ENCODE measurements at places on chromosomes 4 and X.
A peak's percentile ranks its signal among the peaks of the same experiment; 100 is the strongest.

GRCh38 chr4:185018834-185019455, 655 bp downstream of the HELT start:
- no peak for DNase-seq

DNA sequence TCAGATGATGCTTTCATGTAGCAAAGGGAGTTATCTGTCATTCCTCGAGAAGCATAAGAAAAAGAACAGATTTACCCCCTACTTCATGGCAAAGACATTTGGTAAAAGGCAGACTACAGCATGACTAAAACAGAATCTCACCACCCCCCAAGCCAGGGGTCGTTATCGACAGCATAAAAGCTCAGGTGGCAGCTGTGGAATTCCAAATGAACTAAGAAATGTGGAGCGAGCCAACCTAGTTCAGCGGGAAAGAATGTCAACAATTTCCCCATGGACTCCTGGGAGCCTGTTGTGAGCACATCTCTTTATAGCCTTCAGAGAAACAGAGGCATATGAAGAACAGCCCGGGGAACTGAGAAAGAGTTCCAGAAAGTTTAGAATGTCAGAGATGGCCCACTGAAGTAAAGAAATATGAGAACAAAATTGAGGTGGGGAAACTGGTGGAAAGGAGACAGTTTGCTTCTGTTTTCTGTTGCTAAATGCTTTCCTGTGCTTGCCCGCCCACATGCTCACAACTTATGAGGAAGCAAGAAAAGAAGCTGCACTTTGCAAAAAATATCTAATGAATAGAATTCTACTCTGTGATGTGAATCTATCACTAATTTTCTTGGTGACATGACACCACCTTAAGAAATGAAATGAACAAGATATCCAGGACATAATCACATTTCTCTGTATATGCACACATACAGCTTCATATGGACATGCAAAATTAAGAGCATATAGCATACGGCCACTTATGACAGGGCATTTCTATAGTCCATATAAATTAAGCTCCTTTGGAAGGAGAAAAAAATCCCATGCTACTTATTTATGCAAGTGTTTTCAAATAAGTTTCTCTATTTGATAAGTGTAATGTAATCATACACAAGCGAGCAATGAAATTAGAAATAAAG, 135.3 kb upstream of the MID1 start:
- no peak for DNase-seq

DNA sequence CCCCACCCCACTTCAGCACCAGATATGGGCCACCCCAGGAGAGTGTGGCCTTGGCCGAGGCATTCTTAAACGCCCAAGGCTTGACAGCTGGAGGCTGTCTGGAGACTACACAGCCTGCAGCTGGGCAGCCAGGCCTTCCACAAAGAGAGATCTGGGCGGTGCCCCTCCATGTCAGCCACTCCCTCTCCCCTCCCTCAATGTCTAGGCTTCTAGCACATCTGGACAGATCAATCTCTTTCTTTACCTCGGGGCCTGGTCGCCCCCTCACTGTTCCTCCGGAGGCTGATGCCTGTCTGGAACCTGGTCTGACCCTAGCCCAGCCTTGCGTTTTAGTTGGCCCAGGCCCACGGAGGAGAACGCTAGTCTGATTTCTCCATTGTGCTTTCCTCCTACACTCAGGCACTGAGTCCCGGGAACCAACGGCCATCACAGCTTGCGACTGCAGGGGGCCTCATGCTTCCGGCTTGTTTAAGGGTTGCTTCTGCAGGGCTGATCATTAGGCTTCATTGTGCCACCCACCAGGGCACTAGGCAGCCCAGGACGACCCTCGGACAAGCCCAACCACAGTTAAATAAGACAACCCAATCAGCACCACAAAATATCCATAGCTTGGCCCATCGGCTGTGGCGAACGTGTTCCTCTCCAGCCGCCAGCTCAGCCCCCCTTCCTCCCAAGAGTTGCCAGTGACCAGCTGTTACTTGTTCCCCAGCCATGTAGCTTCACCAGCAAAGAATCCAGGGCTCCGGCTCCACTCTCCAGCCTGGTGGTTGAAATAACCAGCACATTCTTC, 200.6 kb downstream of the BCOR start:
- DNase-seq = peak; percentile 72

DNA sequence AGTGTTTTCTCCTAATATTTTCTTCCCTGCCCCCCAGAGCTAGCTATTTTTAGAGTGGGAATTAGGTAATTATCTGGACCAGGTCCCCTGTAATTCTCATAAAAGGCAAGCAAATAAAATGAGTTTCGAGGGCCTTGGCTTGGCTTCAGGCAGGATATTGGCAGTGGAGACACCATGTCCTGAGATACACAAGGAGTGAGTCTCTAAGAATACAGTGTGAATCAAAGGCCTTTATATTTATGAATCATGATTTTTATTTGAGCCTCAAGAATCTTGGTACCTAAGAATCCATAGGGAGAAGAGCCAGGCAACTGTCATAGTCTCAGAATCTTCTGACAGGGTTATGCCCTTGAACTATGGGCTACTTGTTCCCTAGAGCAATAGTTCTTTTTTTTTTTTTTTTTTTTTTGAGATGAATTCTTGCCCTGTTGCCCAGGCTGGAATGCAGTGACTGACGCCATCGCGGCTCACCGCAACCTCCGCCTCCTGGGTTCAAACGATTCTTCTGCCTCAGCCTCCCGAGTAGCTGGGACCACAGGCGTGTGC, 205.4 kb downstream of the LDB2 start:
- DNase-seq = peak; percentile 18

GRCh38 chr4:66157594-66157993, 487.3 kb upstream of the EPHA5 start:
- DNase-seq = no peak

GRCh38 chrX:150150780-150151125, 212.4 kb upstream of the MAMLD1 start:
- no peak for DNase-seq

GRCh38 chrX:106391284-106391911, 220.4 kb upstream of the RADX start:
- DNase-seq = no peak

GRCh38 chr4:148443512-148444295, 1.5 kb upstream of the NR3C2 start:
- DNase-seq = peak; percentile 5

DNA sequence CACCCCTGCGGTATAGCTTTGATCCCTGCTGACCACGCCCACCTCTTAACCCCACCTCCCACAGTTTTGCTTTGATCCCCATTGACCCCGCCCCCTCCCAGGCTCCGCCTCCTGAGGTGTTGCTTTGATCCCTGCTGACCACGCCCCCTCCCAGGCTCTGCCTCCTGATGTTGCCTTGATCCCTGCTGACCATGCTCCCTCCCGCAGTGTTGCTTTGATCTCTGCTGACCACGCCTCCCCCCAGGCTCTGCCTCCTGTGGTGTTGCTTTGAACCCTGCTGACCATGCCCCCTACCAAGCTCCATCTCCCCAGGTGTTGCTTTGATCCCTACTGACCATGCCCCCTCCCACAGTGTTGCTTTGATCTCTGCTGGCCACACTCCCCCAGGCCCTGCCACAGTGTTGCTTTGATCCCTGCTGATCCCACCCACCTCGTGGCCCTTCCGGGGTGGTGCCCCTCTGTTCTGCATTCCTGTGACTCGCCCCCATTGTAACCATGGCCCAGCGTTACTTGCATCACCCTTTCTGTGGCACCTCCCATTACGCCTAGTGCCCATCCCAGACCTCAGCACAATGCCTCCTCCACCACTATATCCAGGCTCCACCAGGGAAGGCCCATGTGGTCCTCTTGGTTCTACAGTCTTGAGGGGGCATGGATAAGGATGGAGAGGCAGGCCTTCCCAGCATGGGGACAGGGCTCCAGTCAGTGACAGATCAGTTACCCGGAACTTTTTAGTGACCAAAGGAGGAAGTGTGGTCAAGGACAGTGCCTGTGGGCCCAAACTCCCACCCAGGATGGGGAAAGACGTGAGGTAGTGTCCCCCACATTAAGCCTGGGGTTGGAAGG, 70.8 kb downstream of the ADRA2C start:
- no peak for DNase-seq

GRCh38 chr4:122967231-122967630, 44.8 kb upstream of the NUDT6 start:
- no peak for DNase-seq

DNA sequence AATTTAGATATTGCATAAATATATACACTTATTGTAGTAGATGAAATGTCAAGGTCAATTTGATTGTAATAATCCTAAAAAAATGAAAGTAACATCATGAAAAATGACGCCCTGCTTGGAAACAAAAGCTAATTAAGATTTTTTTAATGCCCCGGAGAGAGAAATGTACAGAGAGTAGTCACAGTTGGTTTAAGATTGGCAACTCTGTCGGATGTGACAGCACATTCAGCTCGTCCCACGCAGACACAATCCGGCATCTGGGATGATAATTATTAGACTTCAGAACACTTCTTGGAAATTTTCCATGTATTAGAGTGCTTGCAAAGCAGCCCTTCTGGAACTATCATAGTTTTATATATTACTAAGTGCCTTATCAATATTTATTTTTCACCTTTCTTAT, 478.0 kb downstream of the PDHA2 start:
- no peak for DNase-seq

DNA sequence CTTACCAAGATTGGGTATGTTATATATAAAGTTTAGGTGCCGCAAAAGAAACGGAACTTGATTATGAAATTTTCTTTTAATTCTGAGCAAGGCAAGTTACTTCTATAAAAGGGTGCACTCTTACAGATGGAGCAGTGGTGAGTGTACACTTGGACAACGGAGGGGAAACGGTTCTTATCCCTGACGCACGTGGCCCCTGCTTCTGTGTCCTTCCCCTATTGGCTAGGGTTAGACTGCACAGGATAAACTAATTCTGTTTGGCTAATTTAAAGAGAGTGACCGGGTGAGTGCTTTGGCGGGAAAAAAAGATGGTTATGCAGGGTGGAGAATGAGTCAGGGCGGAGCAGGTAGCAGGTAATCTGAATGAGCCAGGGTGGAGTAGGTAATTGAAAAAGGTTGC, 149.5 kb downstream of the GC start:
- DNase-seq = no peak

- DNase-seq = peak; percentile 53
These were observed 128.7 kb downstream of the MID1IP1 start for GRCh38 chrX:38929966-38930421.

DNA sequence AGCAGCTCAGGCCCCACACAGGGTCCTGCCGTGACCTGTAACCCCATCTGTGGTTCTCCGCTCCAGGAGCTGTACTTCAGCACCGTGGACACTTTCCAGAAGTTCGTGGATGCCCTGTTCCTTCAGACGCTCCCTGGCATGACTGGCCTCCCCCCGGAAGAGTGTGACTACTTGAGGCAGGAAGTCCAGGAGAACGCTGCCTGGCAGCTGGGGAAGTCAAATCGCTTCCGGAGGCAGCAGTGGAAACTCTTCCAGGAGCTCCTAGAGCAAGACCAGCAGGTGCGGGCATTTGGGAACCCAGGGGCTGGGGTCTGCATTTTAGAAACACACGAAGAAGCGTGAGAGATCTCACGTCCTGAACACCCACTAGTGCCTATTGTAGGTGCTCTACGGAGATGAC, 72.5 kb downstream of the EVC start:
- DNase-seq = no peak

DNA sequence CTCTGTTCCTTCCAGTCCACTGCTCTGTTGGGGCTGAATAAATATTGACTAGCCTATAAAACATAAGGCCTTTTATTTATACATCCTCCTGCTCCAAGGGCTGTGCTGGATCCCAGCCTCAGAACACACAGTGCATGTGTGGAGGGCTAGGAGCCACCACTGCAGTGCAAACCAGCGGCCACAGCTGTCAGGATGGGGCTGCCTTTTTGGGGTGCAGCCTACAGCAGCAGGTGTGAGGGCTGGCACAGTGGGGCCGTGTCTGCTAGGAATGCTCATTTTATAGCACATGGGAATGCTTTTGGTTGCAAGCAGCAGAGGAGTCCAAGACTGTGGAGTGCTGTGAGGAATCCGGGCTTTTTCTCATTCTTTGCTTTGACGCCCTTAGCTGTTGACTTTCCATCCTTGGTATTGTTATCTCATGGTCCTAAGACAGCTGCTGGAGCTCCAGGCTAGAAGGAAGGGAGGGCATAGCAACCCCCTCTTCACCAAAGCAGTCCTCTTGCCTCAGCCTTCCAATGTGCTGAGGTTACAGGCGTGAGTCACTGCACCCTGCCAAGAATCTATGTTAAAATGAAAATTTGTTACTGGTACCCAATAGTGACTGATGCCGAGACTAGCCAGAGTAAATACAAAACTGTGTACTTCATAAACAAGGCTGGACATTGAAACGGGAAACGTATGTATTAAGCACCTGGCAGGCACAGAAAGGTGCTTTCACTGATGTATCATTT, 334.3 kb upstream of the GATB start:
- DNase-seq = peak; percentile 56

GRCh38 chr4:78661921-78662521, 110.5 kb downstream of the ANXA3 start:
- peak; percentile 30 for DNase-seq

GRCh38 chrX:125378205-125378604, 58.5 kb downstream of the TEX13C start:
- DNase-seq = peak; percentile 74

DNA sequence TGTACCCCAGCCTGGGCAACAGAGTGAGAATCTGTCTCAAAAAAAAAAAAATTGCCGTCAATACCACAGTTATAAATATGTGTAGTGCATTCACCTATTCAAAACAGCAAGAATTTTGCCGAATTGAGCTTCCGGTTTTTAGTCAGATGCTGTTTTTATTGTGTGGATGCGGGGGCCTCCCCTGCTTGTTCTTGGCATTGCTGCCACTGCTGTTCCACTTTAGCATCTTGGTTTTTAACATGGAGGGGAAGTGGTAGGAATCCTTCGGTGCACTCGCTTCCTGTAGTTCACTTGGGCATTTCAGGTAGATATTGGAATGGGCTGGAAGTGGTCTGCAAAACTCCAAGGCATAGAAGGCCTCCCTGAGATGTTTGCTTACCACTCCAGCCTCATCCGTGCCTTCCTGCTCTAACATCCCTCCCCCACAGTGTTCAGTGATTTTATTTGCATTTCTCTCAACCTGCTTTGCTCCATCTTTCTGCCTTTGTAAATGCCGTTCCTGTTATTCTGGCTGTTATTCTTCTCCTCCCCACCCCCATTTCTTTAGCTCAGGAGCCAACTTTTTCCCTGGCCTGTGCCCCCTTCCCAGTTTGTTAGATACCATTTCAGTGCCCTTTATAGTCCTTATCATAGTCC, 25.5 kb downstream of the MOB1B start:
- no peak for DNase-seq

DNA sequence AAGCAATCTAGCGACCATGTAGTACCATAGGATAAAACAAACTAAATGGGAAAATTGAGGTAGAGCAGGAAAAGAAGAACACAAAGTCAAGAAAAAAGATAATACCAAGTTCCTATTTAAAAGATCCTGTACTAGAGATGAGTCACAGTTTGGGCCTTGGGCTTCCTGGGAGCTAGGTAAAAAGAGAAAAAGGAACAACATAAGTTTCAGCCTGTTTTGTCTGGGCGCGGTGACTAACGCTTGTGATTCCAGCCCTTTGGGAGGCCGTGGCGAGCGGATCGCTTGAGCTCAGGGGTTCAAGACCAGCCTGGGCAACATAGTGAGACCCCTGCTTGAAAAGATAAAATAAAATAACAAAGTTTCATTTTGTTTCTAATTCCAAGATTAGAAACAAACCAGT, 14.0 kb upstream of the TMEM156 start:
- DNase-seq = peak; percentile 74

Measured in PC-3 (cell line).